ENCODE measurements at places on chromosomes 1 and 21.

GRCh38 chr1:172405912-172406311, 14.6 kb upstream of the C1orf105 start:
- no peak for DNase-seq

DNA sequence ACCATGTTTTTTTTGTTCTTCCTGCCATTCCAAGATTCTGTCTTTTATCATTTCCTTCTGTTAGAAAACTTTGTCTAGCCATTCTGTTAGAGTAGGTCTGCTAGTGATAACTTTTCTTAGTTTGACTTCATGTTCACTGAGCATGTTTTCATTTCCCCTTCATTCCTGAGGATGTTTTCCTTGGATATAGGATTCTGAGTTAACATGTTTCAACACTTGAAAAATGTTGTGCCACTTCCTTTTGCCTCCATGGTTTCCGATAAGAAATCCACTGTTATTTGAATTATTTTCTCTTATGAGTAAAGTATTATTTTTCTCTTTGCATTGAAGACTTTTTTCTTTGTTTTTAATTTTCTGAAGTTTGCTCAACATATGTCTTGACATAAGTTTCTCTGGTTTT, 66.7 kb downstream of the ATP1A1 start:
- DNase-seq, result no peak

DNA sequence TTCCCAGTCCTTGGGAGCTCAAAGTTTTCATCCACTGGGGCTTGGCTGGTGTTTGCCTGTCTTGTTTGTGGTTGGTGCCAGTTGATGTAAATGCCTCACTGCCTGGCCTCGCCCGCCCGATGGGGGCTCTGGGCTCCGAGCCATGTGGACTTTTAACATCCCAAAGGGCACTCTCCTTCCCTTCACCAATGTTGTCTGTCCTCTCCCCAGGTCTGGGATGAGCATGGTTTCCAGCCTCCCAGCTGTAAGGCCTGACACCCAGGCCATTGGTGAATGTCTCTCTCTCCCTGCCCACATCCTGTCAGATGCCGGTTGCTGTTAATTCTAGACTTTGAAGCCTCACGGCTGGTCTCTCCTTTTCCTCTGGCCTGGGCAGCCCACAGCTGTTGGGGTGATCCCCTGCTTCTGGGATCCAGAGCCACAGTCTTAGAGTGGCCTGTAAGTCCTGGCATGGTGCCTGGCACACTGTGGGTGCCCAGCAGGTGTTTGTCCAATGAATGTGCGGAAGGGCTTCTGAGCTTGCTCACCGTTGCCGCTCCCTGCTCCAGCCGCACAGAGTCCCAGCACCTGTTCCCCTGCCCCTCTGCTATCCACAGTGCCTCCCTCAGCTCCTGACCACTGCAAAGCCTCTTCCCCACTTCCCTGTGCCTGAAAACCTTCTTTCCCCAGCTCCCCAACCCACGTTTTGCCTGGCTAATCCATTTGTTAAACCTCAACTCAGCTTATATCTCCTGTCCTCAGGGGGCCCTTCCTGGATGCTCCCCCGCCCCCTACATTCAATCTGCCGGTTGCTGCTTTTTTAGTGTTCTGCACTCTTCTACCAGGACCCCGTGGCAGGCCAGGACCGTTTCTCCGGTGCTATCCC, 3.3 kb upstream of the C1orf174 start:
- no peak for DNase-seq

- DNase-seq, result no peak
These were observed 15.4 kb downstream of the LPAR3 start for GRCh38 chr1:84877592-84877991.

GRCh38 chr1:232369451-232370296, 260.3 kb downstream of the SIPA1L2 start:
- DNase-seq, result no peak

DNA sequence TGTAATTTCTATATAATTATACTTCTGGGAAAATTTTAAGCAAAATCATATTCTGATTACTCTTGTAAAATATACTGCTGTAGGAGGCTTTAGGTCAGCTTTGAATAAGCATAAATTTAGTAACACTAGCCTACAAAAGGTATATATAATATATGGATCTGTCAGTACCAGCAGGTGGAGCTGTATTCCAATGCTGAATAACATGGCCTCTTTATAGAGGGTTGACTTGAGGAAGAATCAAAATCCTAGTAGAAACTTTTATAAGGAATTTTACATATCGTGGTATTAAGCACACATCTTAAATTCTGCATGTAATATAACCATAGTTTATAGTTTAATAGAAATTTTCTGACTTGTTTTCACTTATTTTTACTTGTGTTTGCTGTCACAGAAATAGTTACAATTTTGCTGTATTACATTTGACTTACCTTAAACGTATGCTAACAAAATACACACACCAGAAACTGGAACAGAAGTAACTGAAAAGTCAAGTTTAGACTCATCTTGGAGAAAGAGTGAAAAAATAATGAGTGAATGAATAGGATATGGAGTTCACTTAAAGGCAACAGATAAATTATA, 79.3 kb downstream of the HMCN1 start:
- peak; percentile 67 for DNase-seq

- DNase-seq, result no peak
These were observed 23.8 kb upstream of the SAMSN1 start for GRCh38 chr21:14569868-14570267.

DNA sequence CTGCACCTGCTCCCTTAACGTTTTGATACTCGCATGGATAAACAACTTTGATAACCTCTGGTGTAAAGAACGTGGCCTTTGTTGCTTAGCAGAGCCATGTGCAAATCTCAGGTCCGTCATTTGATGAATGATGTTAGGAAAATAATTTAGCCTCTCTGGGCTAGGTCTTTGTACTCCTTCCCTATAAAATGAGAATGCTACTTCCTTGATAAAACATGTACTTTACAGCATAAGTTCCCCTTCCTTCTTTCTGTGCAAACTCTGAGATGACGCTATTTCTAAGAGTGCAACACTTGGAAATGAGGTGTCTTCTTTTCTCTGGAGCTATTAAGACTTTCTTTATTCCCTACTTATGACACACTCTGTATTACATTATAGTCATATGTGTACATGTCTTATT, 243.4 kb downstream of the RGS7 start:
- no peak for DNase-seq

DNA sequence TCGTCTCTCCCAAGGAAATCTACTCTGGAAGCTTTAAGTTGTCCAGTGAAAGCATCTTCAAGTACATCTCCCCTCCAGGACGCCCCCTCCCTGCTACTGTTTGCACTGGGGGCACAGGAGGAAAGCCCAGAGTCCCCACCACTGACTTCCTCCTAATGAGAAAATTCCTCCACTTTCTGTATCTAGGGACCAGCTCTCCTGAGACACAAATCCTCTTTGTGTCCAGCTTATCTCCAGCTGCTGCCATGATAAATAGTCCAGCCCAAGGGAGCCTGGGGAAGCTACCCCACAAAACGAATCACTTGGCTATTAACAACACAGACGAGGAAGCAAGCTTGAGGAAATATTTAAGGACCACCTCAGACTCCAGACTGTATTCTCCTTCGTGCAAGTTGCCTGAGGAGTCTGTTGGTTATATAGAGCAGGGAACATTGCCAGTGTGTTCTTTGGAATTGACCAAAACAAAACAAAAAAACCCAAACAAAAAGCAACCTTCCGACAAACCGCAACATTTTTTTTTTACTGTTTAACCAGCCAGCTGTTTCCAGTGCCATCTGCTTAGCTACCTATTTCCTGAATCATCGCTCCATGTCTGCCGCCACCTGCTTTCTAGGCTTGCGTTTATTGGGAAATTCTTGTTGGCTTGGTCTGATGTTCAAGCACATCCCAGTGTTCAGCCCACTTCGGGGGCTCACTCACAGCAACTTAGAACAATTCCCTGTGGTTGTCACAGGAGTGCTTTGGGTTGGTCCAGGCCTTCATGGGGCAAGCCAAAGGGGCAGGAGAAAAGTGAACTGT, 7.7 kb downstream of the C1orf226 start:
- DNase-seq, result peak; percentile 4

GRCh38 chr1:75503221-75503974, 107.5 kb downstream of the SLC44A5 start:
- no peak for DNase-seq

DNA sequence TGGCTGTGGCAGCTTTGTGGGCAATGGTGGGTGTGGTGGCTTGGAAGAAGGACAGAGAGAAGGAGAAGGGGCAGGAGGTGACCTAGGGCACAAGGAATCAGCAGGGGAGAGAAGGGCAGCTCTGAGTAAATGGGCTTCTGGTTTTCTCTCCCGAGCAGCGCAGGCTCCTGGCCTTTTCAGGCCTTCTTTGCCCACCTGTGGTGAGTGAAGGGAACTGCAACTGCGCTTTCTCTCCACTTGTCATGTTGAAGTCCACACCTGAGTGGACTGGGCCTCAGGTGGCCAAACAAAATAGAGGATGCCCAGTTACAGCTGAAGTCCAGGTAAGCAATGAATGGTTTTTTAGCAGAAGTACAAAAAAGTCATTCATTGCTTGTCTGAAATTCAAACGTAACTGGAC, 29.4 kb upstream of the KCNA10 start:
- peak; percentile 76 for DNase-seq

Measured in hepatocyte (in vitro differentiated cells).